ENCODE measurements at places on chromosomes 4 and X.

GRCh38 chr4:80219301-80220025 lies 22.2 kb downstream of the PRDM8 start:
- no peak for DNase-seq

- no peak for DNase-seq
Observed at GRCh38 chrX:24231641-24232179, 82.2 kb downstream of the SUPT20HL2 start.

- peak; percentile 27 for DNase-seq
Observed at GRCh38 chrX:44935640-44936039, 62.7 kb downstream of the KDM6A start.

- DNase-seq: no peak
Observed at GRCh38 chrX:103423955-103424638, 47.8 kb downstream of the BEX3 start.

GRCh38 chrX:130826249-130826648 lies 76.8 kb downstream of the ENOX2 start:
- DNase-seq: no peak

- DNase-seq: no peak
Observed at GRCh38 chr4:146236216-146236615, 21.9 kb downstream of the REELD1 start.

DNA sequence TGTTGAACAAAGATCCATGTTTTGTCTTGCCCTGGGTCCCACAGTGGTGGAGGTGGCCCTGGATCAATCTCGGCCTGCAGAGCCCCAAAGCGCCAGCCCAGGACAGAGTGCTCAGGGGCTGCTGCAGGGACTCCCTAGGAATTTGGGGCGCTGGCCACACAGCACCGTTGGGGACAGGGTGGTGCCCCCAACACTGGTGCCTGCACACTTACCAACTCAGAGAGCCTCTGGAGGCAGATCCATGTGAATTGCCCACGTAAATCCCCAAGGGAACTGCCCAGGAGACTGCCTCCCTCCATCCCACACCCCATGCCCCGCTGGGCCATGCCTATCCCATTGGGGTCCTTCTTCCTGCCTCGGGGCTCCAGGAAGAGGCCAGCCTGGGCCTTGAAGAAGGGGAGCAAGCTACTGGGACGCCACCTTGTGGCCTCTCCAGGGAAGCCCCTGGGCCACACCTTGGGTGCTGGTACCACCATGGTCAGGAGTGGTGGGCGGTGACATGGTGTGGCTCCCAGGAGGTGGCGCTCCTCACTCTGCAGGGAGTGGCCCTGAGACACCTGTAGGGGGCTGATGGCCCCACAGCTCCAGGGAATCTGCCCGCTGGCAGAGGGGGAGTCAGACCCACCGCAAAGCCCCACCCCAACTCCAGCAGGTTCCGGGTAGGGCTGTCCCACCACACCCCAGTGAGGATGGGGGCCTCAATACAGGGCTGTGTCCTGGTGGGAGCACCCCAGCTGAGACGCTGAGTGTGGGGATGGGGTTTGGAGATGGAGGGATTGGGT lies 22.8 kb downstream of the CFAP99 start:
- DNase-seq: peak; percentile 50

GRCh38 chr4:25658357-25658771 lies 2.7 kb downstream of the SLC34A2 start:
- no peak for DNase-seq

DNA sequence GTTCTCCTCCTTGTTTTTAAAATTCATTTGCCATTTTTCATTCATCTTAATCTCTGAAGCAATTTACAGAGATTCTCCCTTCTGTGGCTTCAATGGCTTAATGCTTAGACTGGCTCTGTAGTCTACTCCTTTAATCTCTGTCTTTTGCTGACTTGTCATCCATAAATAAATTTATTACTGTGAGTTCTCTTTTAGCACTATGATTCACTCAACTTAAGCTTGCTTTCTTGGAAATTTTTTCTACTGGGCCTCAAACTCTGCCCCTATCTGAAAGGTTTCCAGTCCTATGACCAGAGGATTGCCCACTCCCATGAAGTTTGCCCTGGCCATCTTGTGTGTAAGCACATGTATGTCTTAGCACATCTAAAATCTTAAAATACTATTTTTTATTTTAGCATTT lies 251.1 kb downstream of the DCLK2 start:
- no peak for DNase-seq

DNA sequence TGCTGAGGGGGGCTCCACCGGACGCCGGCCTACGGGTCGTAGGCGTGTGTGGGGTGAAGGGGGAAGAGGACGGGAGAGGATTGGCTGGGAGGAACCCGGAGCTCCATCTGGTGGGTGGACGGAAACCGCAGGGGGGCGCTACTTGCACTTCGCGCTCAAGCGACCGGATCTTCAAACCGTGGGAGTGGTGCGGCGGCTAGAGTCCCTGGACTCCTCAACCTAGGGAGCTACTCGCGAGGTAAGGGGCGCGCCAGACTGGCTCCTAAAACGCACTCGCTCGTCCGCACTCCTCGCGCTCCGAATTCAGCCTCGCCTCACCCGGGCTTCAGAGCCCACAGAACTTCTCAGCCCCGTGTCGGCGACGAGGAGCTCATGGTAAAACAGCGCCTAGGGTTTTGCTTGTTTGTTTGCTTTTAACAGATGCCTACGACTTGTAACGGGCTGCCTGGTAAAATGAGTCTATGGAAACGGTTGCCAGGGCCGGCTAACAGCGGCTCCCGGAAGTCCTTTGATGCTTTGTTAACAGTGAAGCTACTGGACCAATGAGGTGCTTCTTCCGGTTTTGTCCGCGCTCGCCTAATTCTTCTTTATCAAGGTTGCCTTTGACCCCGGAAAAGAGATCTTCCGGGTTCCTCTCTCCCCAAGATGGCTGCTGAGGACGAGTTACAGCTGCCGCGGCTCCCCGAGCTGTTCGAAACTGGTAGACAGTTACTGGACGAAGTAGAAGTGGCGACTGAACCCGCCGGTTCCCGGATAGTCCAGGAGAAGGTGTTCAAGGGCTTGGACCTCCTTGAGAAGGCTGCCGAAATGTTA lies at the start of gene IGBP1:
TSS of gene IGBP1 (plus strand) at position 145 of the 813 bp plus-strand sequence. CDS start at position 646, 501 bp downstream.
- peak; percentile 81 for DNase-seq

DNA sequence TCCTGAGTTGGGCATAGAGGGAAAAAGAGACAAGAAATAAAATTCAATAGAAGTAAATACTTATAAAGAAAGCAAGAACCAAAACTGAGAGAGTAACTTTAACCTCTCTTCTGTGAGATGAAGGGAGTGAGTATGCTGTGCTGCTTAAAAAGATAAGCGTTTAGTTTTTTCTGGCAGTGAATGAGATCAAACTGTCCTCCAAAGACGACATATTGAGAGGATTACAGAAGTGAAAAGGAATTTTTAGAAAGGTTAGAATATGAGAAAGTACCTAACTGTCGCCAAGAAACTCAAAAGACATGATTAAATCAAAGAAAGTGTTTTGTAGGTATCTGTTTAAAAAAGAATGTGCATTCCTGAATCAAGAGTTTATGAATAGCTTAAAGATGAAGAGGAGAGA lies 16.0 kb downstream of the GAB1 start:
- no peak for DNase-seq

GRCh38 chr4:156939801-156940200 lies 31.8 kb downstream of the PDGFC start:
- no peak for DNase-seq

DNA sequence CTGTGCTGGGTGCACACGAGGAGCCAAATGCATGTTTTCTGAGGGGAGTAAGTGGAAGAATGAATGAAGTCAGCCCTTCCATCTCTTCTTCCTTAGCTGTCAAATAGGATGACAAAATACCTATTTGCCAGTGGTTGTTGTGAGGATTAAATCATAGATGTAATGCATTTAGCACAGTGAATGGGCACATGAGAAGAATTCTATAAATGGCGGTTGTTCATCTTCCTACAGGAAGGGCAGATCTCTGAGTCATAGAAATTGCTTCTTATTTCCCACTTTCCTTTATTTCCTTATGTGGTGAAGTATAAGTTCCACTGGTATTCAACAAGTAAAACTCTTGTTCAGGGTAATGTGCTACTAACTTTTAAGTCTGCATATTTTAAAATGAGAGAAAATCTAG lies 83.1 kb downstream of the SORBS2 start:
- no peak for DNase-seq

GRCh38 chr4:121183361-121183760 lies 19.2 kb upstream of the TNIP3 start:
- no peak for DNase-seq

DNA sequence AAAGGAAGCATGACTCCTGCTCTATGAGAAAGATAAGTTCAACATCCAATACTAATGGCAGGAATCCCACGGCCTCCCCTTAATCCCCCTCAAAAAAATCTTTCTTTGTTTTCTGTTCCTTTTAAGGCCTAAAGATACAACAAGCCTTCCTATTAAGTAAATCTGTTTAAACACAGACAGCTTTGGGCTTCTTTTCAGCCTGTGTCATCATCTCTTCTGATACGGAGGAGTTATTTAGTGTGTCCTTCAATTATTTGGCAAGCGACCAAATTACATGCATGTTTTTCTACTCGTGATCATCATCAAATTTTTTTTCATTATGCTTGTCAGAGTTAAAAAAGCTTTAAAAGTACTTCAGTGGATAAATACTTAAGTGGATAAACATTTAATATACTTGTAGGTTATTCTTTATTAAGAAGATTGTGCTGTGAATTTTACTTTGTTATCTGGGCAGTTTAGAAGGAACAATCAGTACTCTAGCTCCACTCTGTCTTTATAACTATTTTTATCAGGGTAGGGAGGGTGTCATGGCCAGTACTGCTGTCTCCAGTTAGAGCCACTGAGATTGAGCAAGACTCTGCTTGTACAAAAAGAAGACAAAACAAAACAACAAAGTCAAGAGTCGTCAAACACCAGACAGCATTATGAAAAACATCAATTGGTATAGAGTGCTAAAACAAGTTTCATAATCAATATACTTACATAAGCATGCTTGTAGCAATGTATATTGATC lies 210.7 kb downstream of the PRR32 start:
- DNase-seq: no peak

GRCh38 chr4:107725281-107725859 lies 5.3 kb upstream of the PAPSS1 start:
- no peak for DNase-seq

DNA sequence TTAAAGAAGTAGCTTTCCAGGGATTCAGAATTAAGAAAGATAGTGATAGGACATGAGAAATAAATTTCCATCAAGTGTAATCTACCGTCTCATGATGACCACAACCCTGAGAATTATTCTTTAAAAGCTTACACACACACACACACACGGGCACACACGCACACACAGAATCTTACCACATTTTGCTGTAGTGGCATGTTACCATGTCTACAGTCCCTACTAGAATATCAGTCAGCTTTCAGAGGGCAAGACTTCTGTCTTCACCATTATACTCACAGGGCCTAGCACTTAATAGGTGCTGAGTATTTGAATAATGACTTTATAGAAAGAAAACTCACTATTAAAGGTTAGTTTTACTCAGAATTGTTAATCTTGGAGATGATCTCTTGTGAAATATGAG lies 15.4 kb downstream of the CMC4 start:
- DNase-seq: no peak

DNA sequence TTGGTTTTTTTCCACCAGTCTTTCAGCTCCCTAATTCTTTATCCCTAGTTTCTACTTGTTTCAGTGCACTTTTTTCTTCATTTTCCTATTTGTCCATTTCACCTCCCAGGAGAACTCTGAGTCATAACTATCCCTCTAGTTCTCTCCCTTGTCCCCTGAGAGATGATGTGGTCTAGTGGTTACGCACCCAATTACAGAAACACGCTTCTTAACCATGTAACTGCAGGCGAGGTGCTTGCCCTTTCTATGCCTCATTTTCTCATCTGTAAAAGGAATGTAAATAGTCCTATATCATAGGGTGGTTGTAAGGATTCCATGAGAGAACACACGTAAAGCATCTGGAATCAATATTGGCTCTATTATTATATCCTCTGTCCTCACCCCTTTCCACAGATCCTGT lies 8.8 kb upstream of the GRPR start:
- no peak for DNase-seq

DNA sequence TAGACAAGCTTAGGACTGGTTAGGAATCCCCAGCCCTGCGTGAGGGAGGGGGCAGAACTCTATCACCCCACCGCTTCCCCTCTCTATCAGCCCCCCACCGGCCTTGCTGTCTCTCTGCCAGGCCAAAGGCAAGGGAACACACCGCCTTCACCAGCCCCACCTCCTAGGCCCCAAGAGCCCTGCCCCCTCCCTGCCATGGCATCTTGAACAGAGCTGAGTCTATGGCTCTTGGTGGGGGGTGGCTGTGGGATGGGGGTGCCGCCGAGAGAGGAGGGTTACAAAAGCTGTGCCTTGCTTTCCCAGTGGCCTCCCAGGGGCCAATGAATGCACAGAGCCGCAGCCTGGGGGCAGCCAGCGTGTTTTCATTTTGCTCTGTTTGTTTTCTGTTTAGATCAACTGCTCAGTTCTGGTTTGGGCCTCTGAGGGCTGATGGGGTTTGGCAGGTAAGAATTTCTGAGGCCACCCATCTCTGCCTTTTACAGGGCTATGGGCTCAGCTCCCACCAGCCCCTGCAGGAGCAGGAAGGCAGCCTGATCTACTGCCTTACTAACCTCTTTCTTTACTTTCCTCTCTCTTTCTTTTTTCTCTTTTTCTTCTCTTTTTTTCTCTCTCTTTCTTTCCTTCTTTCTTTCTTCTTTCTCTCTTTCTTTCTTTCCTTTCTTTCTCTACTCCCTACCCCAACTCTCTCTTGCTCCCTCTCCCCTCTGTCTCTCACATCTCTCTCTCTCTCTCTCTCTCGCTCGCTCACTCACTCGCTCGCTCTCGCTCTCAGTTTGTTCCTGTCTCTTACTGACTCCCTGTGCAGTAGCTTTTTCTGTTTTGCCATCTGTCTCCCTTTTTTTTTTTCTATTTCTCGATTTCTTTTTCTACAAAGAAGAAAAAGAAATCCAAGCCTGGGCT lies 128.3 kb downstream of the PJA1 start:
- DNase-seq: no peak

- DNase-seq: no peak
Observed at GRCh38 chr4:24639714-24640113, 55.4 kb upstream of the DHX15 start.

DNA sequence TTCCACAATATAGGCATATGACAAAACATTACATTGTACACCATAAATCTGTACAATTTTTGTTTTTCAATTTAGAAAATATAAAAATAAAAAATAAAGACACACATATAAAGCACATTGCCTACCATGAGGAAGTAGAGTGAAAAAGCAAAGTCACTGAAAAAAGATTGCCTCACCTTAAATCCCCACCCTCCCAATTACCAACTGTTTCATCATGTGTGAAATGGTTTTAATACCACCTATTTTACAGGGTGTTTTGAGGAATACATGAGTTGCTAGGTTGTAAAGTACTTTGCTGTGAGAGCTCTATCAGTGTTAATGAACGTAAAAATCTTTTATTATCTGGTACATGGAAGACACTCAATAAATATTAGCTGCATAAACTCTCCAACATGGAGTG lies 373.6 kb upstream of the NDST3 start:
- no peak for DNase-seq

DNA sequence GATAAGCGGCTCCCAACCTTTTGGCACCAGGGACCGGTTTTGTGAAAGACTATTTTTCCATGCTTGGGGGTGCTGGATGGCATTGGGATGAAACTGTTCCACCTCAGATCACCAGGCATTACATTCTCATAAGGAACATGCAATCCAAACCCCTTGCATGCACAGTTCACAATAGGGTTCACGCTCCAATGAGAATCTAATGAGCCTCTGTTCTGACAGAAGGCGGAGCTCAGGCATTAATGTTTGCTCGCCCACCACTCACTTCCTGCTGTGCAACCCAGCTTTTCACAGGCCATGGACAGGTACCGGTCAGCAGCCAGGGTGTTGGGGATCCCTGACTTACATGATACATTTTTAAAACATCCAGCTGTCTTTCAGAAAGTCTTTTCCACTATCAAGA lies 187.3 kb downstream of the SLC39A8 start:
- no peak for DNase-seq

Data from psoas muscle (tissue), 8 donors.